ENCODE measurements at places on chromosomes 3 and 15.

GRCh38 chr3:133168025-133168401 is 129.8 kb downstream of the TMEM108 start:
- no peak for DNase-seq

GRCh38 chr3:192915722-192916121 is 1.9 kb downstream of the MB21D2 start:
- no peak for DNase-seq

- DNase-seq, result no peak
These were observed 8.8 kb upstream of the PRKAR2A start for GRCh38 chr3:48856469-48856868.

GRCh38 chr3:52281981-52282801 is 3.7 kb upstream of the WDR82 start:
- DNase-seq, result no peak

GRCh38 chr15:63218100-63218808 is 28.8 kb downstream of the RAB8B start:
- DNase-seq, result no peak

DNA sequence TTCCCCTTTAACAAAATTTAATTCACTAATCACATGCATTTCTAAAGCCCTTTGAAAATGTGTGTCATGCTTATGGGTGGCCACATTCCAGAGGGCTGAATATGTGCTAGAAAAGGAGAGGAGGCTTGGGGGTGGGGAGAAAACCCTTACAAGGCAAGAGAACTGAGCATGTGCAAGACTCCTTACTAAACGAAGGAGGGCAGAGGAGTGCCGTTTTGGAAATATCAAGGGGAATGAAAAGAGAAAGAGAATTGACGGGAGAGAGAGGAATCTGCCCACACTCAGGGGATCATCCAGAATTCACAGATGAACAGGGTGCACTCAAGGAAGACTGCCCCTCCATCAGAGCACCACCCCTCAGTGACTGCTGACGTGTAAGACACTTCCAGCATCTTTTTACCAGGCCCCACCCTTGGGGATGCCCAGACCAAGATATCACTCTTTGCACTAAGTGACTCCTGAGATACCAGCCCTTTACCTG is 37.9 kb upstream of the TSC22D2 start:
- DNase-seq, result peak; percentile 79

- no peak for DNase-seq
These were observed 286.7 kb upstream of the SOX2 start for GRCh38 chr3:181425074-181425473.

DNA sequence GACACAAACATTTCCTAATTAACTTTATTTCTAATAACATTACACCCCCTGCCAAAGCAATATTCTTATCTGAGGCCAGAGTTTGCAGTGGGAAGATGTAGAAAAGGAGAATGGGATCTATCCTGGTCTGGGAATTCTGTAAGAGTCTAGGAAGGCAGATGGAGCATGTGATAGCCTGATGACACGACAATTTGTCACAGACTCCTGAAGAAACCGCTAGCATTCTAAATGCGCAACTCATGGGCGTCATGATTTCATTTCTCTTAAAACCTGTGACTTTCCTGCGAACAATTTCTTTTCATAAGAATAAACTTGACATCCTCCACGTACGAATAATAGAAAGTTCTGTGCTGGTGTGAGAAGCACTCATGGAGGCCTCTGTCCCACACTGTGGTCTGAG is 72.9 kb upstream of the ATP10A start:
- no peak for DNase-seq

DNA sequence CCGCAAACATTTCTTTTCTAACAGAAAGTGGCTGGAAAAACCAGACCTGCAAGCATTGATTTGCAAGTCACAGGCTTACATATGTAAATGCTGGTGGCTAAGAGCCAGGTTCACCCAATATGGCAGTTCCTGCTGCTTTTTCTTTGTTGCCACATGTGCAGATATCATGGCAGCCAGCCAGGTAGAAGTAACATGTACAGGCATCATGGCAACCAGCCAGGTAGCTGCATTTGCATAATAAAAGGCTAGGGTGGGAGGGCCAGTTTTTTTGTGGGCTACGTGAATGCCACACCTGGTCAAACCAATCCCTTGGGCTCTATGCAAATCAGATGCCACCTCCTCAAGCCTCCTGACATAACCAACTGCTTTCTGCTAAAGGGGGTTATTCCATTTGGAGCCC is 2.8 kb upstream of the SMCO1 start:
- peak; percentile 52 for DNase-seq

- DNase-seq, result no peak
These were observed 20.3 kb downstream of the SETMAR start for GRCh38 chr3:4323246-4324027.

DNA sequence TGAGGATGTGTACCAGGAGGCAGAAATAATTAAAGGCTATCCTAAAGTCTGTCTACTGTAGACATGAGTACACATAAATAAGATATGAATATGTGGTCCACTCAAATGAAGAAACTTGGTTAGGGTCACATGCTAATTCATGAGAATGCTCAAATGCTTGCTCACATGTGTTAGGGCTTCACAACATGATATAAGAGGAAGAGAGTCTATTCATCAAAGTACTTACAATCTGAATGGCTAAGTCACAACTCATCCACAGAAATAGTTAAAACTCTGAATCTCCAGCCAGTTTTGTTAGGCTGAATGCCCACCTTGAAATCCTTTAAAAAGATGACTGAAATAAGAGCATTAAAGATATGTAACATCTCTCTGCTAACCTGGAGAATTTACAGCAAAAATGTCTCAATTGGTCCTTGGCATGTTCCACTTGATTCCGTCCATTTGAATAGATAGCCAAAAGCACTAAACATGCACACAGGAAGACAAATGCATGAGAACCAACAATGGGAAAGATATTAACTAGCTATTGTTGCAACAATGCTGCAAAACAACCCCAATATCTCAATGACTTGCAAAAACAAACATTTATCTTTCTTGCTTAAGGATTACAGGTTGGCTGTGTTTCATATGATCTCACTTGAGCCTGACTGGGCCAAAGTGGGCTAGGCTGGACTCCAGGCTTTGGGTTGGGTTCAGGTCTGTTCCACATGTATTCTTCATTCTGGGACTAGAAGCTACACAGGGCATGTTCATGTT is 10.6 kb upstream of the TBC1D5 start:
- DNase-seq, result no peak

DNA sequence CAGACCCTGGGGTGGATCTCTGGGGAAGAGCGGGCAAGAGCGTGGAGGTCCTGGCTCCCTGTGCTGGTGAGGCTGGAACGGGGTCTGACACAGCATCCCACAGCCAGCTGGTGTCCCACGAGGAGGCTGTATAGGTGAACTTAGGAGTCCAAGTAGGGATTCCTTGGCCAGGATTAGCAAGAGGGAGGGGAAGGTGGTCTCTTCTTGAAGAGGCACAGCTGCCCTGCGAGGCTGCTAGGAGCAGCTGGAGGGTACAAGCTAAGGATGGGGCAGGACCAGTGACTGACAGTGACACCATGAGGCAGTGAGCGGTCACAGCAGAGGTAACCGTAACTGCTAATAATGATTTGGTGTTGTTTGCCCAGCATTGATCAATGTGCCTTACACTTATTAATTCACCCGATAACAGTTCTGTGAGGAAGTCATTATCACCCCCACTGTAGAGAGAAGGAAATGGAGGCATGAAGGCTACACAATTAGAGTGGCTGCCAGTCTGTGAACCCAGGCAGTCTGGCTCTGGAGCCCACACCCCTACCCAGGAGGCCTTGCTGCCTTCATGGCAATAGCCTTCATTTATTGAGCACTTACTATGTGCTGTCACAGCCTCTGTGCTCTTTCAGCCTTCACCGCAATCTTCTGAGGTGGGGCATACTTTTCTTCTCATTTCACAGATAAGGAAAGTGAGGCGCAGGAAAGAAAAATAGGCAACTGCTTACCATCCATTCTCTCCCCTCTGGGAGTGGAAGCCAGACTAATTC is 59.4 kb downstream of the TMEM44 start:
- no peak for DNase-seq

DNA sequence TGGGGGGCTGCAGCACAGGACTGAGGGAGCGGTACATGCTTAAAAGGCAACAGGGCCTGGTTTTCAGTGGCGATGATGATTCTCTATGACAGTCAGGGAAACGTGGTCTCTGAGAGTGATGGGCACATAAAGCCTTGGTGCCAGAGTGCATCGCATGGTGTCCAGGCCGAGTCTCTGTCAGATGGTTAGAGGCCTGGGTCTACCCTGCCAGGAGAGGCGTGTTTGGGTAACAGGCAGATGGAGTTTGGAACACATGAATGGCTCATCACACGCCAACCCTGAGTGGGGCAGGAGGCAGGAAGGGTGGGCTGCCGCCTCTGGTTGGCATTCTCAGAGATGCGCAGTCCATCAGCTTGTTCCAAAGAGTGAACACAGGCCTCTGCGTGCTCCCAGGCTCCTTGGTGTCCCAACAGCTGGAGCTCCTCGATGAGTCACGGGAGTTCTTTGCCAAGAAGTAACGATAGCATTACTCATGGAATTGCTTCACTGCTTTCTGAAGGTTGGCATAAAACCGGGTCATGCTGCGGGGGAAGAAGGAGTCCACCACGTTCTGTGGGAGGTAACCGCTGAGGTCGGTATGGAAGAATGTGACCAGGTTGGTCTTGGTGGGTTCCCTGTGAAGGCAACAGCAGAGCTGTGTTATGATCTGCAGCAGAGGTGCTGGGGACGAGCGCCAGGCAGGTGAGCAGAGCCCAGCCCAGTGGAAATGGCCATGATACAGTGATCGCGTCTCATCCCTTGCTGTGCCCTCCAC is 11.0 kb downstream of the STARD5 start:
- no peak for DNase-seq

DNA sequence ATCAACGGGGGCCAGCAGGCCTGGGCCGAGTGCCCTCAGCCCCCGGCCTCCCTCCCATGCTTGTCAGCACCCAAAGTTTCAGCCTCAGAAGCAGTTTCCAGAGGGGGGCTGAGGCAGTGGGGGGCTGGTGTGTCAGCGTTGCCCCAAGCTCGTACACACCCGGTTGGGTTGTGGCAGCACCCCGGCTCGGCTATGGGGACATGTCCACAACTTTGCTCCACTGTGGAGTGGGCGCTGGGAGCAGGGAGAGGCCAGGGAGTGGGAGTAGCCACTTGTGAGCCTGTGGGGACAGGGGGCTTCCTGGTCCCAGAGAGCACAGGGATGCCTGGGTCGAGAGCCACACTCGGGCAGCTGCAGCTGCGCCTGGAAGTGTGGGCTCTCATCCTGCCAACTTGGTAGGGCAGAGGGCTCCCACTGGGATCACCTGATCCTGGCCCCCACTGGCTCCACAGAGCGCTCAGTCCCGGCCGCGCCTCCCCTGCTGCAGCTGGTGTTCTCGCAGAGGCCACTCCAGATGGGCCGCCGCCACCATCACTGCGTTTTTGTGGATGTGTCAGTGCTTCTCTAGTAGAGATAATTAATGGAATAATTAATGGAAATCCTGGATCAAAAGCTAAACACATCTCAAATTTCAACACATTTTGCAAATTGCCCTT is 75.1 kb downstream of the NR1D2 start:
- DNase-seq, result no peak

DNA sequence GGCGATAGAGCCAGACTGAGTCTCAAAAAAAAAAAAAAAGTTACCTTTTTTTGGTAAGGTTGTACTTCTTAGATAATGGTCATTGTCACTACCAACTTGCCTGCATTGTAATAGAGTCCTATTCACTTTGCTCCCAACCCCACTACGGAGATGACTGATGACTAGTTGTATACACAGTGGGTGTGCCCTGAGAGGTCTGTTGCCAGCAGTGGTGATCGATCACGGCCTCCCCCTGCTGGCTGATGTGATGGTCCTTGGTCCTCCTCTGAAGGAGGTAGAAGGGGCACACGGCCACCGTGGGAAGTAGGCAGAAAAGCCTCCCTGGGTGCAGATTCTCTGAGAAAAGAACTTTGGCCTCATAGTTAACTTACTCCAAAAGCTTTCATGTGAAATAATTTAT is 10.7 kb downstream of the GCNT3 start:
- DNase-seq, result peak; percentile 40

DNA sequence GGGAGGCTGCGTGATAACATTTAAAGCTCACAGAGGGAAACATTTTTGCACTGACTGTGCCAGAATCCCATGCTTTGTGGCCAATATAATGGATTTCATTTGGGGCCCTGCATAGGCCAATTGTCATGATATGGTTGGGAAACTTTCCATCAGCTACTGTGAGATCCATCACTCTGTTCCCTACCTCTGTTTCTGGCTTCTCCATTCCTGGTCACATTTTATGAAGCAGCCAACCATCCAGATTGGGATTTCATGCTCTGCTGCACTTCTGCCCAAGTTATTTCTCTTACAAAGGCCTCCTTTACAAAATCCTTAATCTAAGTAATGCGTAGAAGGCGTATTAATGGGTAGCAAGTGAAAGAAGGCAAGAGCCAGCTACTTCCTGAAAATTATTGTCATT is 221.1 kb downstream of the LRTM1 start:
- no peak for DNase-seq

- DNase-seq, result no peak
These were observed 21.6 kb downstream of the RPL22L1 start for GRCh38 chr3:170848292-170848917.

Measured in NT2/D1 (cell line).